ENCODE measurements at places on chromosomes 2 and 18.
A peak's percentile ranks its signal among the peaks of the same experiment; 100 is the strongest.

GRCh38 chr2:68126561-68126960 lies 31.1 kb upstream of the PNO1 start:
- H3K4me1 ChIP-seq, result no peaks in the 10 kb centered on the region
- H3K27ac ChIP-seq, result no peak overlapping the region
- no peak for DNase-seq
- H3K36me3 ChIP-seq, result no peaks in the 10 kb centered on the region
- no peaks in the 10 kb centered on the region for H3K27me3 ChIP-seq

- H3K4me3 ChIP-seq, result no peak overlapping the region
- no peaks in the 10 kb centered on the region for H3K27me3 ChIP-seq
- no peak for DNase-seq
- H3K36me3 ChIP-seq, result no peaks in the 10 kb centered on the region
- no peaks in the 10 kb centered on the region for H3K4me1 ChIP-seq
Measured at GRCh38 chr2:8337321-8337720, 344.5 kb upstream of the ID2 start.

- H3K27me3 ChIP-seq, result no peaks in the 10 kb centered on the region
- H3K4me3 ChIP-seq, result no peak overlapping the region
- H3K4me1 ChIP-seq, result no peaks in the 10 kb centered on the region
- H3K36me3 ChIP-seq, result no peaks in the 10 kb centered on the region
- no peak overlapping the region for H3K27ac ChIP-seq
Measured at GRCh38 chr2:8915941-8916340, 78.5 kb upstream of the KIDINS220 start.

GRCh38 chr2:12432985-12433625 lies 283.6 kb upstream of the TRIB2 start:
- H3K4me3 ChIP-seq, result no peak overlapping the region
- H3K27me3 ChIP-seq, result no peaks in the 10 kb centered on the region
- H3K36me3 ChIP-seq, result no peaks in the 10 kb centered on the region
- no peak overlapping the region for H3K27ac ChIP-seq

GRCh38 chr2:181859123-181859522 lies 32.4 kb upstream of the ITPRID2 start:
- peaks cover 5% of the 10 kb centered on the region for H3K4me1 ChIP-seq
- DNase-seq, result no peak
- no peak overlapping the region for H3K4me3 ChIP-seq
- no peaks in the 10 kb centered on the region for H3K36me3 ChIP-seq
- no peak overlapping the region for H3K27ac ChIP-seq
- H3K27me3 ChIP-seq, result no peaks in the 10 kb centered on the region

DNA sequence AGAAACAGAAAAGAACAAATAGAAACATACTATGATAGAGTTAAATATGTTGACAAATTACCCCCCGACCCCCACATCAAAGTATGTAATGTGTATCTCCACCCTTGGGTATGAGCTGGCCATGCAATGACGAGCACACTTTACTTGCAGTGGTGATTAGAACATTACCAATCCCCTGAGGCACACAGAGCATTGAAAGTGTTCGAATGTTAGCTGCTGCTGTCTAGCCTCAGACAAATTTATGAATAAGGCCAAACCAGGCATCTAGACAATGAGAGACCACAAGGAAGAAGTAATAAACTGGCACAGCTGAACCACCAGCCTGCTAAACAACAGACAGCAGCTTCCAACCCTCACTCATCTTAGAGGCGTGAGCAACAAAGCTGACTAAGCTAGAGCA lies 380.5 kb downstream of the DSEL start:
- no peak overlapping the region for H3K27ac ChIP-seq
- H3K4me1 ChIP-seq, result no peaks in the 10 kb centered on the region
- H3K27me3 ChIP-seq, result no peaks in the 10 kb centered on the region
- DNase-seq, result no peak
- H3K4me3 ChIP-seq, result no peak overlapping the region

DNA sequence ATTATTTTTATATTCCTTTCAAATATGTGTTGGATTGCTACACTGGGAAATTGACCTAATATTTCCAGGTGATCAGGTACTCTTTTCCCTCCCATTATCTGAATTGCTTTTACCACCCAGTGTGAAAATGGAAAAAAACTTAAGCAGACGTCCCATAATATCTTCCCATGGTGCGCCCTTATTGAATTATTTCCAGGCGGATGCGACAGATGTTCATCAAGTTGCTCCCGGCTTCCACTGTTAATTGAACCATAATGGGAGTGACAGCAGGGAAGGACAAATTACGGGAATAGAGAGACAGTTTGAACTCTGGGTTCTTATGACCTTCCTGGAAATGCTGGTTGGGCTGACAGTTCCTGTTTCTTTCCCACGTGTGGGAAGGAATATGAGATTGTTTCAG lies 93.3 kb downstream of the THSD7B start:
- DNase-seq, result no peak
- H3K27ac ChIP-seq, result no peak overlapping the region
- H3K4me1 ChIP-seq, result no peaks in the 10 kb centered on the region
- no peaks in the 10 kb centered on the region for H3K27me3 ChIP-seq
- no peaks in the 10 kb centered on the region for H3K36me3 ChIP-seq

GRCh38 chr2:74532222-74532621 lies 2.5 kb downstream of the HTRA2 start:
- no peaks in the 10 kb centered on the region for H3K36me3 ChIP-seq
- H3K4me1 ChIP-seq, result peaks cover 18% of the 10 kb centered on the region
- no peak for DNase-seq
- H3K27ac ChIP-seq, result no peak overlapping the region
- H3K4me3 ChIP-seq, result no peak overlapping the region
- H3K27me3 ChIP-seq, result no peaks in the 10 kb centered on the region

DNA sequence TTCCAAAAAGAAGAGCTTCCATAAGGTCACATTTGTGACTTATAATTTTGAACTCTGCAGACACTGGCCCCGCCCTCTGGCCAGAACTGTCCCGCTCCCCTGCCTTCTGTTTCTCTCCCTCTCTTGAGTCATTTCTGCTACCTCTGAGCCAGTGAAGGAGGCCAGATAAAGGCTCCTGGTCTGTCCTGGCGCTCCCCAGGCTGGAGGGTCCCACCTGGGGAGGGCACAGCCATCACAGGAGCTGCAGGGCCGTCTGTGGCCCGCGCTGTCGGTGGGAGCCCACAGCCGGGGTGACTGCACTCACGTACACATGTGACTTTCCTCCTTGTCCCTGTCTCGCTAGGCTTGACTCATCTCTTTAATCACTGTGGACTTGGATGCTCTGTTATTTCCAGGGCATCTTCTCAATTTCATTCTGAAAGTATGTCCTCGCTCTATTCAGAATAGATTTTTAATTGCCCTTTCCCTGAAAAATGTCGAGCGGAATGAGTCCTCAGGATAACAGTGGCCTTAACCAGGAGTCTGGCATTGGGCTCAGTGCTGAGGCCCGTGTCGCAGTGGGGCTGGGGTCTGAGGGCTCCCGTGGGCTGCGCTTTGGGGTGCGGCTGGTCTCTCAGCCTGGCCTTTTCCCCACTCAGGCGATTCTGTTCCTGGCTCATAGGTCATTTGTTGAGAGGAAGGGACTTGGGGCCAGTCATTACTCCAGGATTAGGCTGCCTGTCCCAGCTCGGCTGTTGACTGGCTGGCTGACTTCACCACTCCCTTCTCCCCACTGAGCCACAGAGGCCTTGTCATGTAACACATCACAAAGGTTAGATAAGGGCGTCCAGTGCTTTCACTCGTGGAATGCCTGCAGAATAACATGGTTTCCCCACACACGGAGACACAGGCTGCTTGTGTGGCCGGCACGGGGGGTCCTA lies 34.5 kb downstream of the KLHL29 start:
- no peak for DNase-seq
- H3K4me1 ChIP-seq, result no peaks in the 10 kb centered on the region
- H3K27me3 ChIP-seq, result no peaks in the 10 kb centered on the region
- no peaks in the 10 kb centered on the region for H3K36me3 ChIP-seq

- H3K36me3 ChIP-seq, result no peaks in the 10 kb centered on the region
- no peaks in the 10 kb centered on the region for H3K4me1 ChIP-seq
- no peaks in the 10 kb centered on the region for H3K27me3 ChIP-seq
- H3K4me3 ChIP-seq, result no peak overlapping the region
- H3K27ac ChIP-seq, result no peak overlapping the region
Measured at GRCh38 chr18:9927392-9928063, 13.7 kb downstream of the VAPA start.

DNA sequence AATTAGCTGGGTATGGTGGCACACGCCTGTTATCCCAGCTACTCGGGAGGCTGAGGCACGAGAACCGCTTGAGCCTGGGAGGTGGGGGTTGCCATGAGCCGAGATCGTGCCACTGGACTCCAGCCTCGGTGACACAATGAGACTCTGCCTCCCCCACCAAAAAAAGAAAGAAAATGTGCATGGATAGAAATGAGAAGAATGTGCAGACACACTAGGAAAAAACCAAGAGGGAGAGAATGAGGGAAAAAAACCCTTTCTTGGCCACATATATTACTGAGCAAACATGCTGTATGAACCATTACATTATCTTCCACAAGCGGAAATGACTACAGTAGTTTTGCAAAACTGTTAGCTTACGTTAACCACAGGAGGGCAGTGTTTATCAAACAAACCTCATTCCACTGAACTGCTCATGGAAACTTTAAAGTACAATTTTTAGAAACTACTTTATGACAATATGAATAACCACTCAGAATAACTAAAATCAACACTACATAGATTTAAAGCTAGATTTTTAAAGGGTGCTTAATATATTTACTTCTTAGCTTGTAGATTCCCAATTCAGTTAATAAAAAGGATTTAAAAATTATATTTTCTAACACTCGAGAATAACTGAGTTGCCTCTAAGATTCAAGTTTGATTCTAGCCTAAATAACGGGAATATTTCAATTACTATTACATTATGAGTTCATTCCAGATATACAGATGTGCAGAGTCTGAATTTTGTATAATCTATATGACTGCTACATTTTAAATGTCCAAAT lies 26.4 kb downstream of the ASXL2 start:
- no peaks in the 10 kb centered on the region for H3K36me3 ChIP-seq
- no peak for DNase-seq
- no peaks in the 10 kb centered on the region for H3K4me1 ChIP-seq
- no peak overlapping the region for H3K4me3 ChIP-seq

GRCh38 chr2:60756097-60757087 lies at the start of gene PAPOLG:
Gene PAPOLG, plus strand, starts transcription at chr2:60756268. Its CDS starts 211 bp downstream, at chr2:60756479.
- H3K36me3 ChIP-seq, result no peaks in the 10 kb centered on the region
- H3K4me3 ChIP-seq, result peak within 1 kb of the TSS; percentile 95
- H3K27ac ChIP-seq, result peak within 1 kb of the TSS; percentile 91
- no peaks in the 10 kb centered on the region for H3K27me3 ChIP-seq
- peak; percentile 91 for DNase-seq

- no peak overlapping the region for H3K27ac ChIP-seq
- DNase-seq, result no peak
- no peaks in the 10 kb centered on the region for H3K27me3 ChIP-seq
- H3K4me1 ChIP-seq, result no peaks in the 10 kb centered on the region
Measured at GRCh38 chr2:136049991-136050920, 64.8 kb upstream of the DARS1 start.

GRCh38 chr2:70531419-70532086 lies 22.1 kb downstream of the TGFA start:
- H3K27ac ChIP-seq, result no peak overlapping the region
- DNase-seq, result no peak
- no peaks in the 10 kb centered on the region for H3K4me1 ChIP-seq
- no peaks in the 10 kb centered on the region for H3K36me3 ChIP-seq
- H3K4me3 ChIP-seq, result no peak overlapping the region

DNA sequence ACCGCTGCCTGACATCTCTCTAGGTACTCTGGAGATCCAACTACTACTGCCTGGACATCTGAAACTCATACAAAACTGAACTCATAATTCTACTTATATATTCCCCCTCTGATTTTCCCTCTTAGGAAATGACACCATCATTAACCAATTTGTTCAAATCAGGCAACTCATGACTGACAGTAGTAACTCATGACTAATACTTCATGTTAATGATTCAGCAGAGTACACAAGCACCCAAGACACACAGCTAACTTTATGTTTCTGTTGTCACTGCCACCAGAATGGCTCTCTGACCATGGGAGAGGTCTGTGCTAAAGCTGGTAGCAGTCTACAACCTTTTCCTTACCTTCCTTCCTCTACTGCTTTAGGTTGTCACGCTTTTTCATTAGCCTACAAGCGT lies 91.1 kb downstream of the ITSN2 start:
- no peak overlapping the region for H3K27ac ChIP-seq
- no peak overlapping the region for H3K4me3 ChIP-seq
- no peaks in the 10 kb centered on the region for H3K36me3 ChIP-seq
- no peak for DNase-seq
- no peaks in the 10 kb centered on the region for H3K4me1 ChIP-seq

GRCh38 chr2:174035117-174035635 lies 70.0 kb upstream of the SP3 start:
- no peak overlapping the region for H3K4me3 ChIP-seq
- no peak overlapping the region for H3K27ac ChIP-seq
- no peaks in the 10 kb centered on the region for H3K4me1 ChIP-seq
- no peaks in the 10 kb centered on the region for H3K36me3 ChIP-seq
- no peaks in the 10 kb centered on the region for H3K27me3 ChIP-seq

DNA sequence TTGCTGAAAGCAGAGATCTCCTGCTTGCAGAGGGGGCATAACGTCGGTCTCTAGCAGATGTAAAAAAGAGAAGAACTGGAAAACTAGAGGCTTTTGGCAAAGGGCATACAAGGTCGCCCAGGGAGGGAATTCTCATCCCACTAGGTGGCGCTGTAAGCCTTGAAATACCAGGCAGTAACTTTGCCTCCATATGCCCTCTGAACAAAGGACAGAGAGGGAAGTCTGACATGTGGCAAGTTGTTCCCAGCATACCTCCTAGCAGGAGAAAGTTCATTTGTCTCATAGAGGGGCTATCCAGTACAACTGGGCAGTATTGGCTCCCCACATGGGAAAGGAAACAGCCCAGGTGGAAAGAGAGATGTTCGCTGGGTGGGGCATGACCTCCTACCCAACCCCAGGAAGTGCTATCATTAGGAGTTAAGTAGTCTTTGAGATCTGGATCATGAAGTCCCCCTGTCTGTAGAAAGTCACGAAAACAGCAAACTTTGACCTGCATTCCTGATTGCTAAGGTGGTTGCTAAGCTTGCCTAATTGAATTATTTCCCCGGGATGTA lies 39.9 kb downstream of the STK17B start:
- no peak for DNase-seq
- H3K4me3 ChIP-seq, result no peak overlapping the region
- no peaks in the 10 kb centered on the region for H3K27me3 ChIP-seq
- H3K27ac ChIP-seq, result no peak overlapping the region

DNA sequence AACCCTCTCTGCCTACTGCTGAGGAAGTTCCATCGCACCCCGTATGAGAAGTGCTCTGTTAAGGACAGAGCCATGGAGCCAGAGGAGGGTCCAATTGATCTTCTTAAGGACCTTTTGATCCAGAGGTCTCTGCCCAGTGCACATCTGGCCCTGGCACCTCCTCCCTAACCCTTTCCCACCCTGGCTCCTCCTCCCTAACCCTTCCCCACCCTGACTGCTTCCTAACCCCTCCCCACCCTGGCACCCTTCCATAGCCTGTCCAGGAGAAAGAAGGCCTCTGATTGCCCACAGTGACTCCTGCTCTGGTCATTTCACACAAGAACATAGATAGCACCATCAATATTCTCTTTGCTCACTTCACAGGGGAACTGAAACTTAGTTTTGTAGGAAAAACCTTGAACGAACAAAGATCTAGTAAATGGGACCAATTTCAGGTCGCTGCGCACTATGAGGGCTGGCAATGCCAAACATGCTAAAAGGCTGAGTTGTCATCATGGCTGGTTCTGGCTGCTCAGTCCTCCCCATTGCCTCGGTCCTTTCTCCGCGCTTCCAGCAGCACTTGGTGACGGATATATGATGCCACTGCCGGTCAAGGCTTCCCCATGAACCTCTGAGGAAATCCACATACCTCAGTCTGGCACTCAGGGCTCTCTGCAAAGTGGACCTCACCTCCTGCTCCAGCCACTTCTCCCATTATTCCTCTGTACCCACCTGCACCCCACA lies 49.2 kb downstream of the PKDCC start:
- H3K4me1 ChIP-seq, result no peaks in the 10 kb centered on the region
- no peaks in the 10 kb centered on the region for H3K27me3 ChIP-seq
- DNase-seq, result no peak
- no peak overlapping the region for H3K4me3 ChIP-seq
- H3K27ac ChIP-seq, result no peak overlapping the region

Data from breast epithelium (tissue), 4 donors.